ENCODE measurements at places on chromosomes 6 and 20. TPM values are rescaled to one million over a fixed set of nuclear protein-coding genes. Genes with fewer than 3 reads are reported as not detected.

The MLN gene
- total RNA-seq = not detected

The MAPK13 gene
- total RNA-seq = 1.1 TPM

The ERMARD gene
- total RNA-seq = 8.0 TPM

The ZBTB22 gene
- total RNA-seq = 3.2 TPM

The MYT1 gene
- total RNA-seq = 0.08 TPM

The ADTRP gene
- total RNA-seq = 0.71 TPM

The PRDM1 gene
- 5.9 TPM for total RNA-seq

The CRYBG1 gene
- 0.40 TPM for total RNA-seq

The LRRC1 gene
- total RNA-seq = 5.3 TPM

The CST4 gene
- not detected for total RNA-seq

The FAM184A gene
- not detected for total RNA-seq

The ME1 gene
- total RNA-seq = 44.2 TPM

The PDYN gene
- total RNA-seq = not detected

Data from A549 treated with ZK216348 at 1 μM for 4 hours (cell line).